Suppressor macrophage treated with lipopolysaccharide for 1 hour (primary cell): ENCODE measurements at places on chromosomes 13 and 19.

GRCh38 chr19:57068921-57069697 lies 50.7 kb upstream of the USP29 start:
- no peak for DNase-seq

DNA sequence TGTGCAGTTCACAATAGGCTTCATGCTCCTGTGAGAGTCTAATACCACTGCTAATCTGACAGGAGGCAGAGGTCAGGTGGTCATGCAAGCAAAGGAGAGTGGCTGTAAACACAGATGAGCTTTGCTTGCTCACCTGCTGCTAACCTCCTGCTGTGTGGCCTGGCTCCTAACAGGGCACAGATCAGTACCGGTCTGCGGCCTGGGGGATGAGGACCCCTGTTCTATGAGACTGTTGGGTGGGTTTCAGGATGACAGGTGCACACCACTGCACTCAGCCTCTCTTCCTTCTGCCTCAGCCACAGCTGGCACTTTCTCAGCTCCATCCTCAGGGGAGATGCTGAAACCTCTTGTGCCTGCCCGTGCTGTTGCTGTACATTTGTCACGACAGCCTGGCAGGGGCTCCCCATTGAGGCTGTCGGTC lies 9.7 kb downstream of the CLEC4G start:
- DNase-seq = no peak

DNA sequence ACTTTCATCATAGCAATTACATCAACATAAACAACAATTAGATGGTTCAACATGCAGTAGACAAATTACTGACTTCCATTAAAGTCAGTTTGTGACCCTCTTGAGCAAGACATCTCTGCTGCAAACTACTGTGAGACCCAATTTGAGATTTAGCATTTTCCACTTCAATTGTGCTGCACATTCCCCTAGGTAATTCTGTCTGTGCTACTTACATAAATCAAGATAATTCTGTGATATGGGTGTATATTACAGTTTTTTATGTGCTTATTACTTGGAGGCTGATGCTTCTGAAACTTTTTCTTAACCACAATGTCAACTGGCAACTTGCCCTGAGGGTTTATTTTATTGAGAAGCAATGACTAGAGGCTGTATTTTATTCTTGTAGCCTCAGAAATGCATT lies 1714.4 kb downstream of the OLFM4 start:
- no peak for DNase-seq

DNA sequence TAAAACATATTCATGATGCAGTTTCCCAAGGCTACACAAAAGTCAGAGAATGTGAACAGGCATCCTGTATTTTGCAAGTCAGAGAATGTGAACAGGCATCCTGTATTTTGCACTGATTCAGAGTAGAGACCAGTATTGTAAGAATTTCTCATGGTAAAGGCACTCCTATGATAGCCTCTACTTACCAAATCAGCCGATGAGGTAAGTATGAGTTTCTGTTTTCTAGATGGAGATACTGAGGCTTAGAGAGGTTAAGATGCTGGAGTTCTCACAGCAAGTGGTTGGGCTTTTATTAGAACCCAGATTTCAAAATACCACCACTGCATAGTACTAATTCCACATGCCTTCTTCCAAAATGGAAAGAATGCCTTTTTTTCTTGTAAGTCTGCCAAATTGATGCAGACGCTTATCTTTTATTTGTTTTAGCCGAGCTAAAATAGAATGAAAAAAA lies 12.3 kb downstream of the TPT1 start:
- no peak for DNase-seq

- no peak for DNase-seq
These were observed 31.1 kb downstream of the ZNF283 start for GRCh38 chr19:43858174-43858573.

DNA sequence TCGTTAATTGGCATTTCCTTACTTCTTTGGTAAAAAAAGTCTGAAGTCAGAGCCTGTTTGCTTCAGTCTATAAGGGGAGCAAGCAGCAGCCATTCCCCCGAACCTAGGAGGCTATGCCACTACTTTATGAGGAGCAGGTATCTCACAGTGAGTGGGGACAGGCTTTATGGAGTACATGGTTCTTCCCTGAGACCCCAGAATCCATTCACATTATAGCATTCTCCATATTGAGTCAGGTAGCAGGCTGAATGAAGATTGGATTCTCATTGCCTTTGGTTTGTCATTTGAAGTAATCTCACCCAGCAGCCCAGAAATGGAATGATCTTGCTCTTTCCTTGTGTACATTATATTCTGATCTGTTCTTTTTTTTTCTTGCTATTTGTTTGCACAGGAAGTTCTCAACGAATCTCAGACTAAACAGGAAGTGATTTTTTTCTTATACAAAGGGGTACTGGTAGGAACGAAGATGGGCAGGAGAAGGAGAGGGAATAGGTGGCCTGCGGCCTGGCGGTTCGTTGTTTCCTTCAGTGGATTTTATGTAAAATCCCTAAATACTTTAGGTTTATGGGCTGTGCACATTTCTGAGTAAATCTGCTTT lies 74.4 kb downstream of the ARHGAP35 start:
- DNase-seq = no peak

DNA sequence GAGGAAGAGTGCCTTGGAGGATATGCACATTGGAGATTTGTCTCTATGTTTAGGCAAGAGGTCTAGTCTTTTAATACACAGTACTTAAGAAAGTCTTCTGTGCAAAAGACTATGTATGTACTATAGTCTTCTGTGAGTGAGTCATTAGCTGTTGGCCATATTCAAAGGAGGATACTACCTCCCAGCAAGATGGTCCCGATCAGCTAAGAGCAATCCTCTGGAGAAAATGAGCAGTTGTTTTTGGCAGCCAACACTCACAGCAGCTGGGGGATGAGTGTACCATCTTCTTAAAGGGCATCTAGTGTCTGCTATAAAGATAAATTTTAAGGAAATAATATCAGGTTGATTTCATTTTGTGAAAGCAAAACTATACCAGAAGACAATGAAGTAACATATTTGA lies 487.8 kb downstream of the KCTD12 start:
- DNase-seq = no peak

DNA sequence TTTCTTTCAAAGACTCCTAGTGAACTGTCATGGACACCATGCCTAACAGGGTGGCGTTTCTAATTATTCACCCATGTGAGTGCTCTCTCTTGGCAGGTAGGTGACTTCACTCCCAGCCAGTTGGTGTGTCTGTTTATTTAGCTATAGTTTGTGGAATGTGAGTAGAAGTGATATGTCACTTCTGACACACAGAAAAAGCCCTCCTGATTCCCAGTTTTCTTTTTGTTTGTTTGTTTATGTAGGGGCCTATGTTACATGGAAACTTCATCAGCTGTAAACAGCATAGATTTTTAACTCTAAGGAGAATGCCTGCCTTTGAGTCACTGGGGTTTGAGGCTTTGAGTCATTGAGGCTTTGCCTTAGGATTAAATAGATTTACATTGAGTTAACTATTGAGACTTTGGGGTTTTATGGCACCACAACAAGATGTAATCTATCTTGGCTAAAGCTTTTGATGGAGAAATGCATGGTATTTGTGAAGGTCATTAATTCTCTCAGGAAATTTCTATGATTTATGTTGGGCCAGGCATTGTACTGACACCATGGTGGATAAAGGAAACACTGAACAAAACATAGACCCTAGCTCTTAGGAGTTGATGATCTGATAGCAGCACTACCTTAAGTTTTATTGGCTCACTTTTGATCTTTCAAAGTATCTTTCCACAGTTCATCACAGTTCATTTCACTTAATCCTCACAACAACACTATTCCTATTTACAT lies 45.3 kb downstream of the UFM1 start:
- no peak for DNase-seq

DNA sequence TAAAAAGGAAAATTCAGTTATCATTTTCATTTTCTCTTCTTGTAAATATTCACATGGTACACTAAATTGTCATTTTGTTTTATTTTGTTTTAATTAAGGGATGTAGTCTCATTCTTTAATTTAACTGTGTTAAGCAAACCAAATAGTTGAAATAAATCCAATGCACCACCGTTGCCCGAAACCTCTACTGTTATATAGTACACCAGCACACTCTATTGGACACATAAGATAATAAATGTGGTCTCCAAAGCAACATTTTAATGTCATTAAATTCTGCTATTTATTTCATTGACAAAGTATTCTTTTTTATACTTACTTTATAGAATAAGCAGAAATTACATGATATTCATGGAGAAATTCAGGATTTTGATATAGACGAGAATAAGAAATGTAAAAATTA lies 156.4 kb upstream of the FREM2 start:
- peak; percentile 18 for DNase-seq

DNA sequence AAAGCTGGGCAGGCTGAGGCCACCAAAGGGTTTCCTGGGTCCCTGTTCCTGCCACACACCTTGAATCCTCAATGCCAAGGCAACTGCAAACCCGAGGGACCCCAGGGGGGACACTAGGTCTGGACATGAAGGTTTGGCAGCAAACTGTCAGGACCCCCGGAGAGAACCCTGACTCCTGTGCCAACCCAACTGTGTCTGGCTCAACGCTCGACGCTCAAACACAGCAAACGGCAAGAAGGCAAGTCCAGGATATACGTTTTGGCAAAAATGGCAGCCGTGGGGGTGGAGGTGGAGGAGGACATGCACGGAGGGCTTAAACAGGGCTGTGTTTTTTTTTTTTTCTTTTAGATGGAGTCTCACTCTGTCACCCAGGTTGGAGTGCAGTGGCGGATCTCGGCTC lies 73.0 kb downstream of the GADD45B start:
- no peak for DNase-seq

DNA sequence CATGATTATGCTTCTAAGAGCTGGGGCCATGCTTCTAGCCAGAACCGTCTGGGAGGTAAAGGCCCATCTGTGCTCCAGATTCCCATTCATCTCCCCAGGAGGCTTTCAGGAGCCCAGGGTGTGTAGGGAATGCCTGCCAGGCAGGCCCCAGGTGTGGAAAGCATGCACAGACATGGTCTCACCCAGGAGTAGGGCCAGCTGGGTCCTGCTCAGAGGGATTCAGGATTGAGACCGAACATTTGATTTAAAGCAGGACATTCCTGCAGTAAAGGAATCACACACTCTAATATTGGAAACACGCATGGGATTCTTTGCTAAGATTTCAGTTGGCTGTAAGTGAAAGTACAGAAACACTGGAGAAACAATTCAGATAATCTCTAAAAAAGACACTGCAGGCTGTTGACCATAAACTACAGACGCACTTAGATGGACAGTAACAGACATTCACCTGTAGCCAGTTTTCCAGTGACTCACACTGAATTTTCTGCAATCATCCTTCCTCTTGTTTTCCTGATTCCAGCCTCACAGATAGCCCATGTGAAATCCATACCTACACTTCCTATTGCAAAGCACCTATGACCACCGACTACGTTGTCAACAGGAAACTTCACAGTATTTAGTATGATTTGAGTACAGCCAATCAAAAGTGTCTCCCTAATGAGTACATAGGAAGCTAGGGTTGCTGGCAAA lies 257.8 kb downstream of the TBC1D4 start:
- no peak for DNase-seq

DNA sequence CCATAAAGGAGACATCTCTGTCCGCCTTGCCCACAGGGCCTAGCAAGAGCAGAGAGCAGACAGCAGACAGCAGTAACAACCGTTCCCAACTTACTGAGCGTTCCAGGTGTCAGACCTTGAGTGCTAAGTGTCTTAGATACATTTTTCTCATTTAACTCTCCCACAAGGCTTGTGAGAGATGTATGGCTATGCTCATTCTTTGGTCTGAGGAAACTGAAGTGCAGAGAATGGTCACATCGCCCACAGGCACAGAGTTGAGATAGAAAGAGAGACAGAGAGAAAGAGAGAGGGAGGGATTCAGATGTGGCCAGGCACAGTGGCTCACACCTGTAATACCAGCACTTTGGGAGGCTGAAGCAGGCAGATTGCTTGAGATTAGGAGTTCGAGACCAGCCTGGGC lies 14.3 kb downstream of the MEIOSIN start:
- DNase-seq = no peak

- DNase-seq = no peak
These were observed 66.8 kb downstream of the KCTD15 start for GRCh38 chr19:33863436-33863835.

- DNase-seq = no peak
These were observed 187.6 kb downstream of the STK24 start for GRCh38 chr13:98389319-98389718.

GRCh38 chr19:51514866-51515481 lies 13.4 kb upstream of the SIGLEC12 start:
- peak; percentile 82 for DNase-seq

GRCh38 chr13:74158571-74159352 lies 24.6 kb upstream of the KLF12 start:
- DNase-seq = no peak

GRCh38 chr13:80242728-80243427 lies 98.0 kb downstream of the SPRY2 start:
- DNase-seq = no peak

DNA sequence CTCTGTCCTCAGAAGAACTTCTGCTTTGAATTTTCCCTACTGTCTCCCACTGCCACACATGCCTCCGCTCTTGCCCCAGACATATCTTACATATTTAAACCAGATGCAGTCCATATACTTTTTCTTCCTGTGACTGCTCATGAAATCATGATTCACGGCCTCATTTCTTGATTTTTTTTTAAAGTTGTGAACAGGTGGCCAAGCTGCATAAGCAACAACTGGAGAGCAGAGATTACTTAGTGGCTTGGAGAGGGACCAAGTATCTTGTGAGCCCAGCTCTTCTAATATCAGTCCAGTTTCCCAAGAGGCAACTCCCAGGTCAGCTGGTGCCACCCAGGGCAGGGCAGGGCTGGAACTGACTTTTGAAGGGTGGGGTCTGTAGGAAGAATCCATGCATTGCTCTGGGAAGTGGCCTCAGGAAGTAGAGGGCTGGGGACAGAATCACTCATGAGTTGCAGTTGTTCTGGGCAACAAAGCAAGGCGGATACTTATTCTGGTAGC lies 152.4 kb downstream of the LMO7 start:
- DNase-seq = peak; percentile 46

- DNase-seq = no peak
These were observed 20.5 kb downstream of the EPS8L1 start for GRCh38 chr19:55096061-55096701.
